ENCODE measurements at places on chromosomes 2 and 18.

GRCh38 chr2:83943265-83943664 lies 515.8 kb downstream of the SUCLG1 start:
- DNase-seq: no peak

- no peak for DNase-seq
Observed at GRCh38 chr2:237488295-237488694, 1.2 kb downstream of the MLPH start.

GRCh38 chr2:182038576-182038975 lies 52.9 kb downstream of the PPP1R1C start:
- peak; percentile 54 for DNase-seq

DNA sequence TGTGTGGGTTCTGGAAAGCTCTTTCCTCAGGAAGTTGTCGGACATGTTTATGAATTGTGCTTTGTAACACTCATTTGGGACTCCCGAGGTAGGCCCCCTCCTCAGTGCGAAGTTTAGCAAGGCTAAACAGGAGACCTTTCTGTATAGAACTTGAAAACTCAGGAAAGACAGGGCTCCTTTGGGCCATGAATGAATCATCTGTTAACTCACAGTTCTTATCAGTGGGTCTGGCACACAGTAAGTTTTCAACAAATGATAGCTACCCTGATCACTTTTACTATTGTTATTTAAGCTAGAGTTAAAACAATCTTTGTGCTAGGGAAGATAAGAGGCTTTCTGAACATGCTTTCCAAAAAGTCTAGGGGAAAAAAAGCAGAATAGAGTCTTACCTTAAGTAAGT lies 430.5 kb upstream of the ETAA1 start:
- no peak for DNase-seq

- no peak for DNase-seq
Observed at GRCh38 chr2:11018651-11019185, 107.0 kb downstream of the KCNF1 start.

DNA sequence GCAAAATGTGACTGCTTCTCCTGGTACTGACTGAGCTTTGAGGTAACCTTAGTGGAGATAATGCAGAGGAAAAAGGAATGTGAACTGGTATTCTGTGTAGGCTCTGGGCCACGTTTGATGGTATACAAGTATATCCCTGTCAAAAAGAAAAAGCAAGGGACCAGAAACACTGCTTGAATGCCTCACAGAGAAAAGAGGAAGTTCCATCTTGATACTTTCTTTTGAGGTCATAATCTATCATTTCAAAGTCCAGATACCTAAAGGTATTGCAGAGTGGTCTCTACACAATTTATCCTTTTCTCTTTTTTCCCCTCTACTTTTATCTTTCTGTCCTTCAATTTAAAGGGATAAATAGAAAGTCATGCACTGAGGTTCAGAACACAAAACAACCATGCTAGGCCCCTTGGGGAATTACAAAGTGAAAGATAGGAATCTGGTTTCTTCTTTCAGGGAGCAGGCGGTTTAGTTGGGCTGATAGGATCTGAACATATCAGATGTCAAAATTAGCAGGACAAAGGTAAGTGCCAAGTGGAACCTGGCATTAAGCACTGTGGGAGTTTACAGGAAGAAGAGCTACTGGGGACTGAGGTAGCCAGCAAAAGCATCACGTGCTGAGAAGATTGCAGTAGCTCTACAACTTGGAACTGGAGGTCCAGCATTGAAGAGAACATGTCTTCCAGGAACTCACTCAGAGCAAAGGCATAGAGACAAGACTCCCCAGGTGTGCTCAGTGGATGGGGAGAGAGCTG lies 121.2 kb downstream of the LYPD6 start:
- no peak for DNase-seq

DNA sequence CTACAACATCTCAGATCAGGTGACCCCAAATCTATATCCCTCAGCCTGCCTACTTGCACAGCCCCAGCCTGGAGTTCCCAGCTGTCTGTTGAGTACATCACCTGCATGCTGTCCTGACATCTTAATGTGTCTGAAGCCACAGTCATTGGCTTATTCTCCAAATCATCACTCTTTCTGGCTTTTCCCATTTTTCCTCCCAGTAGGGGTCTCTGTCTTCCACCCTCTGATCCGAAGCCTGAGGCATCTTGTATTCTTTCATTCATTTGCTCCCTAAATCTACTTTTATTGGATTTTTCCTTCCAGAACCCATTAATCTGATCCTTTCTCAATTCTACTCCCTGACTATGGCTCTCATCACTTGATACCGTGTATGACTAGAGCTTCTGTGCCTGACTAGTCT lies 332.9 kb upstream of the DCC start:
- DNase-seq: no peak

GRCh38 chr2:180130403-180130802 lies 123.3 kb upstream of the CWC22 start:
- peak; percentile 40 for DNase-seq

- DNase-seq: peak; percentile 80
Observed at GRCh38 chr2:218229239-218229638, 12.2 kb downstream of the ARPC2 start.

- no peak for DNase-seq
Observed at GRCh38 chr2:198456418-198456817, 652.0 kb downstream of the PLCL1 start.

GRCh38 chr18:12253027-12253426 lies 1.1 kb upstream of the CIDEA start:
- DNase-seq: no peak

- no peak for DNase-seq
Observed at GRCh38 chr2:234966340-234966739, 14.5 kb downstream of the SH3BP4 start.

- no peak for DNase-seq
Observed at GRCh38 chr2:54480025-54480424, 23.9 kb downstream of the SPTBN1 start.

GRCh38 chr18:32237049-32237448 lies 47.2 kb downstream of the MEP1B start:
- DNase-seq: no peak

GRCh38 chr2:127057371-127058245 lies 49.3 kb downstream of the BIN1 start:
- no peak for DNase-seq
